ENCODE measurements at places on chromosomes 1 and 21.
A peak's percentile ranks its signal among the peaks of the same experiment; 100 is the strongest.

DNA sequence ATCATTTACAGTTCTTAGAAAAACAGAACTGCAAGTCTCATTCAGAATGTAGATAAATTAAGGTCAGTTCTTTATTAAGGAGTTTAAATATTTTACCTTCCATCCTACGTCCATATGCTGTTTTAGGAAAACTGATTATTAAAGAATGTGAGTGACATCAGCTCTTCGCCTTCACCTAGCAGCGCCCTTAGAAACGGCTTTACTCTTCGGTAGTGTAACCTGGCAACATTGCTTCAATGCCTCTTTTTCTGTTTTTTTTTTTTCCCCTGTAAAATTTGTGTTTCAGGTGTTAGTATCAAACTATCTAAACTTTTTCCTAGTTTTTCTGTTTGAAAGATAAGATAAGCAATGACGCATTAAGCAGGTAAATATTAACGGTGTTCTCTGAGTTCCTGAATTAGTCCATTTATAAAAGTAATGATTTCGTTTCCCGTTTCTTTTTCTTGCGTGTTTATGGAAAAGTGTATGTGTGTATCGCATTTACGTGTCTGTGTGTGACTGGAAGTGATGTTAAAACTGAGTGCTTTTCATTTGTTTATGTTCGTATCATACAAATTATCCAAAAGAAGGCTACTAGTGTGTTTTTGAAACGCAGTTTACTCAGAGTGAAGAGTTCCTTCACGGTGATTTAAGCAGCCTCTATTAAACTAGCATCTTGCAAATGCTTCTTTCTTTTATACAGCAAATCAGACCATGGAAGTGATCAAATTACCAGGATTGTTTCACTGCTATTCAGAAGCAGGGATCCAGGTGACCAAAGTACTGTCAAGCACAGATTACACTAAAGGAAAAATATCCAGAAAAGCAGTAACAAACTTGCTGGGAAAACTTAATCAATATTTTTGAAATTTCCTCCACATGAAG is 139.0 kb downstream of the SDCCAG8 start:
- ATAC-seq = no peak

- ATAC-seq = no peak
Measured at GRCh38 chr1:53400761-53401674, 58.2 kb upstream of the DMRTB1 start.

GRCh38 chr1:92838519-92838918 is 6.7 kb downstream of the RPL5 start:
- ATAC-seq = peak; percentile 11

DNA sequence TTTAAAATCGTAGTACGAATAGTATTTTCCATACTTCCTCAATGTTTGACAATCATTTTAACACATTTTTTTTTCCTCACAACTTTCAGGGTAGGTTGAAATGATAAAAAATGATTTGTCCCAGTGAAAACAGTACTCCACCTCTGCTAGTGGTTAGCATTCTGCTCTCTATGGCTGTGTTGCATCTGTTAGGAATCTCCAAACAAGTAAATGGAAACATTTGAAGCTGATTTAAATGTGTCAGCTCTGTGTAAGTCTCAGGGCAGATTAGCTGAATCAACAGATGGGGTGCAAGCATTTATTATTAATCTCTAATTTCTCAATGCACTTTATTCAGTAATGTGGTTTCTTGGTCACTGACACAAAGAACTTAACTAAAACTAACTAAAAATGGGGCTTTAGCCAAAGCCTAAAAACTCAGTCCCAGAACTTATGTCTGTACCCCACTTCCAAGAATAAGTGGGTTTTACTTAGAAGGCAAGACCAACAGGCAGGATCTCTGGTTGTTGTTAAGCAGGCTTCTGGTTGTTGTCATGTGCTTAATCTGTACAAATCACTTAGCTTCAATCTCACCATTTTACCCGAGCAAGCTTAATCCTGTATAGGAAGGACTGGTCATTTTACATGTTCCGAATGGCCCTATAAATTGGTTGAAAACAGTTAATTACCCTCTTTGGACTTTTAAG is 67.8 kb downstream of the PRRX1 start:
- no peak for ATAC-seq

DNA sequence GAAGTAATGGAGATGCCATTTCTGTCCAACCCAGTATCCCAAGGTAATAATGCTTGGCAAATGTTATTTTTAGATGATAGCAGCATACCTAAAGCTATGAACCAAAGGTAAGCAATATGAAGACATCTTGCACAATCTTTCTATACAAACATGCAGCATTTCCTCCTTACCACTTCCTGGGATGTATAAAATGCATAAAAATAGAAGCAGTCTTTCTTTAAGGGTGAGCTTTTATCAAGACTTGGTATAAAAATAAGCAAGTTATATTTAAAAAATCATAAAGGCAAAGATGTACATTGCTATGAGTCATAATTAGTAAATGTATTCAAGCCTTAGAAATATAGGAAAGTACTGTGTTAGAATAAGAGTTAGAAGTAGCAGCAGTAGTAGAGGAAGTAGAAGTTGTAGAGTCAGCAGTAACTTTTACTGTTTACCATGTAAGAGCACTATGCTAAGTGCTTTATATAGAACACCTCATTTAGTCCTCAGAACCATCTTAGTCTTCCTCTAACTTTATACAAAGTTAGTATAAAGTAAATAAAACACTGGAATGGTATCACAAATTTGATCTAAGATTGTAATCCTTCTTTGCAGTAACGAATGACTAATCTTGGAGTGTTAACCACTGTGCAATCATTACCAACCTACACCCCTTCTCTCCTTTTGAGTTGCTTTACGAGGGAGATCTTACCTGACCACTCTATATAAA is 371.3 kb downstream of the VAV3 start:
- peak; percentile 90 for ATAC-seq

GRCh38 chr1:223386013-223386412 is 7.2 kb upstream of the CCDC185 start:
- no peak for ATAC-seq

GRCh38 chr1:150516050-150516591 is 569 bp downstream of the FALEC start:
- peak; percentile 11 for ATAC-seq

DNA sequence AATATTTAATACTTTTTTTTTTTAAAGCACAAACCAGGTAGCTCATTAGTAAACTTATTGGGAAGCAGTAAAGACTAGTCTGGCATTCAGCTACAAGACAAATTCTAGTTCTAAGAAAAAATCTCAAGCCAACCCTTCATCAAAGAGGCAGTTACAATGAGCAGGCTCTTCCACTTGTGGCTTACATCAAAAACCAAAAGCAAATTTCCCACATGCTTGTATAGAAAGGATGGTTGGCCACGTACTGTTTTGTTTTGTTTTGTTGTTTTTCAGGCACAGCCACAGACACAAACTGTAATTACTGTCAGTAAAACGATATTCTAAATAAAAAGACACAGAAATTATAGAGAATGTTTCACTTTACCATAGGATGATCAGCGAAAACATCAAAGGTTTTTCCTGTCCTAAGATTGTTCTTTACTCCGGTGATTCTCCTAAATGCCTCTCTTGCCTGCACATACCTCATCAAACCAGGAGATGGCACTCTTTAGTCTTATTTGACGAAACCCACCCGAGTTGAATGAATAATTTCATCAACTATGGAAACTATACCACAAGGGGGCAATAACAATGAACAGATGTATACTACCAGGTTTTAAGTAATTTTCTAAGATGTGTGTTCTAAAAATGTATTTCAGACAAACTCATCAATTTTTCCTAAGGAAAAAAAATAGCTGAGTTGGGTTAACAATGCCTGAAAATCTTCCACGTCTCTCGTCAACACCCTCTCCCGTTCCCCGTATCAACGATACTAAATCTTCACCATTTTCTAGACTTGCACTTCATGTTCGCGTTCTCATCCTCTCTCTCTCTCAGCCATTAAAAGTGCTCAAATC is 26.9 kb downstream of the RPL5 start:
- ATAC-seq = peak; percentile 83

- ATAC-seq = no peak
Measured at GRCh38 chr1:212137854-212138253, 102.3 kb downstream of the DTL start.

- peak; percentile 68 for ATAC-seq
Measured at GRCh38 chr1:7885513-7886404, 32.9 kb upstream of the UTS2 start.

GRCh38 chr1:30286241-30286987 is 437.0 kb downstream of the MATN1 start:
- no peak for ATAC-seq

- no peak for ATAC-seq
Measured at GRCh38 chr1:151988405-151988923, 5.2 kb downstream of the S100A10 start.

DNA sequence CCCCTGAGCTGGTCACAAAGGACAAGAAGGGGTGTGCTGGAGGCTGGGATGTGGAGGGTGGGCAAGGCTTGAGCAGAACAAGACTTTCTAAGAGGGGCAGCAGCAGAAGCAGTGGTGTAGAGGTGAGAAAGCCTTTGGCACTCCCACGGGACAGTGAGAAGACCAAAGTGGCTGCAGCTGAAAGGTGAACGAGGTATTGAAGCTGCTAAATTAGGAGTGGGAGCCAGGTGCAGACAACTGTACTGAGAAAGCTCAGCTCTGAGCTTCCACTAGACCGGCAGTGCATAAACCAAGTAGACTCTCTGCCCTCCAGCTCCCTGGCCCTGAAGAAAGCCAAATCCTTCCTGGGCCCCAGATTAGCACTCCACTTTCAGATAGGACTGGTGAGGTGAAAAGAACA is 93.0 kb downstream of the VWA5B1 start:
- no peak for ATAC-seq

DNA sequence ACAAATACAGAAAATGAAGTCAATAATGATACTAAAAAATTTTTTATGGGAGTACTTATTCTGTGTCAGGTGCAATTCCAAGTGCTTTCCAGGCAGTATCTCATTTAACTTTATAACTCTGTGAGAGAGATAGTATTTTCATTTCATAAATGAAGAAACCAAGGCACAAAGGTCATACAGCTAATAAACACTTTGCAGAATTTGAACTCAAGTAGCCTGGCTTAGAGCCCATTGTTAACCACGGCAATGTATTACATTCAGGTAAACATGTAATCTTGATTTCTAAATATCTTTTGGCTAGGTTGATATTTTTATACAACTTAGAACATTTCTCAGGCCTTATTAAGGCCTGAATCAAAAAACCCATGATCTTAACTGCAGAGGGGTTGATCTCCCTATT is 28.9 kb upstream of the PKN2 start:
- ATAC-seq = no peak

- no peak for ATAC-seq
Measured at GRCh38 chr1:11990303-11991032, 10.2 kb downstream of the MFN2 start.

GRCh38 chr1:15452866-15453571 is 3.5 kb upstream of the CELA2A start:
- ATAC-seq = no peak

DNA sequence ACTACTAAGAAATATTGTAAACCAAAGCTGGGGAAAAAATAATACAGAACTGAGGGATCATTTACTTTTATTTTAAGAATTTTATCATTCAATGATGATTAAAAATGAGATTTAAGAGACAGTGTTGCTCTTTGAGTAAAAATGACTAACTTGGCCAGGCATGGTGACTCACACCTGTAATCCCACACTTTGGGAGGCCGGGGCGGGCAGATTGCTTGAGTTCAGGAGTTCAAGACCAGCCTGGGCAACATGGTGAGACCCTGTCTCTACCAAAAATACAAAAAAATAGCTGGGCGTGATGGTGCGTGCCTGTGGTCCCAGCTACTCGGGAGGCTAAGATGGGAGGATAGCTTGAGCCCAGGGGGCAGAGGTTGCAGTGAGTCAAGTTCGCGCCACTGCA is 21.8 kb upstream of the PLEKHO1 start:
- peak; percentile 87 for ATAC-seq

DNA sequence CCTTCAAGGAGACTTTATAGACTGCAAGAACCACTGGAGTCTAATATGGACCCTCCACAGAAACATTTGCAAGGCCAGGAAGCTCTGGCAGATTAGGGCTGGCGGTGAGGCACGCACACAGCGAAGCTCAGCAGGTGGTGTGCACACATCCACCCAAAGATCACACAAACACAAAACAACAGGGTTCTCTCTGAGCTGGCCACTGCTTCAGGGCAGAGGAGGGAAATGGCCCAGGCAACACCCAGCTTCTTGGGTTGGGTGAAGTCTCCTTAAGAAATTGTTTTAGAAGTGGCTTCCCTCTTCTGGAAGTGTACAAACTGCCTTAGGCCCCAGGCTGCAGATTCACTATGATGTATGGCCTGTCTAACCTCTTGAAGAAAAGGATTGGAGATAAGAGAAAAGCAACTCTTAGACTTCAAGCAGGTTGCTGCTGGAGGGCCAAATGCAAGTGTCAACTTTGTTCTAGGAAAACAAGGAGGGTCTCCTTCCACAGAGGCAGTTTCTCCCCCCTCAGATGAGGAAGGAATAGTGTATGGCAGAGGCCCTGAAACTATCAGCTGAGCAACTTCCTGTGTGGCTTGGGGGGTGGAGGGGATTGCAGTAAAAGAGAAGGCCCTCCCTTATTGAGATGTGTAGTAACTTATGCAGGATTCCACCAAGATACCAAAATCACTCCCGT is 2.0 kb downstream of the RCSD1 start:
- peak; percentile 12 for ATAC-seq

- ATAC-seq = no peak
Measured at GRCh38 chr1:227043755-227044154, 103.7 kb downstream of the COQ8A start.

GRCh38 chr21:45617021-45617921 is 26.3 kb upstream of the PCBP3 start:
- no peak for ATAC-seq

- ATAC-seq = no peak
Measured at GRCh38 chr1:171801487-171801891, 20.0 kb downstream of the METTL13 start.

- ATAC-seq = no peak
Measured at GRCh38 chr1:161071886-161072371, 2.2 kb upstream of the ARHGAP30 start.

- no peak for ATAC-seq
Measured at GRCh38 chr1:111611986-111612385, 7.6 kb upstream of the RAP1A start.

GRCh38 chr1:101592845-101593244 is 356.0 kb downstream of the S1PR1 start:
- no peak for ATAC-seq

DNA sequence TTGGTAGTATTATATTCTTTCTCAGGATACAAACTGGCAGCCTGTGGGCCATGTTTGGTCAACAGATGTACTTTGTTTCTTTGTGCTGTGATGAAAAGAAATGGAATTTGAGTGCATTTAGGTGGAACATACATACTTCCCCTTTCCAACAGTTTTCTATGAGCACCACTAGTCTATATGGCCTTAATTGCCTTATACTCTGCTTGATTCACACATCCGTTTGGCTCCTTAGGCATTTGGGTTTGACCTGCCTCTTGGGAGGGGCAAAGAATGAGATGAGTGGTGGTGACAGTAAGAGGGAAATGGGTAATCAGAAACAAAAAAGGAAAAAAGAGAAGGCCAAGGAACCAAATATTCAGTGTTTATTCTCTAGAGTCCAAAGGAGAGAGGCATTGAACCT is 17.0 kb downstream of the CFAP126 start:
- no peak for ATAC-seq
